Calu3 (cell line): ENCODE measurements at places on chromosomes 4 and X. TPM values are rescaled to one million over a fixed set of nuclear protein-coding genes. Genes with fewer than 3 reads are reported as not detected.

- H3K4me1 ChIP-seq: peaks cover 6% of the 10 kb centered on the region
- no peak overlapping the region for H3K4me3 ChIP-seq
- H3K27me3 ChIP-seq: peaks cover 12% of the 10 kb centered on the region
- H3K36me3 ChIP-seq: no peaks in the 10 kb centered on the region
- DNase-seq: peak; percentile 37
These were observed 33.0 kb downstream of the CCNG2 start for GRCh38 chr4:77190053-77190452.

DNA sequence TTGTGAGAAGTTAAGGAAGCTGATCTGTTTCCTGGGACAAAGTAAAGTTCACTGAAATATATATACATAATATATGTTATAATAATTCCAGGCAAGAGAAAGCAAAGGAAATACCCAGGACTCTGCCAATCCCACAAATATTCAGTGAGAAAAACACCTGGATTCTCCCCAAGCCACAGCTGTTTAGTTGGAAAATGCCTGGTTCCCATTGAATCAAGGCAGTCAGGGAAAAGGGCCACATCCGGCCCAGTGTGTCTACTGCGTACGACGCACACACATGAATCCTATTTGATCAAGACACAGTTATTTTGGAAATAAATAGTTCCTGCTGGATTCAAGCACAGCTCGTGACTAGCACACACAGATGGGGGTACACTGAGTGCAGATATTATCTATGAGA is 6.3 kb upstream of the DCHS2 start:
- H3K4me1 ChIP-seq: no peaks in the 10 kb centered on the region
- H3K27me3 ChIP-seq: peaks cover 12% of the 10 kb centered on the region
- no peak overlapping the region for H3K27ac ChIP-seq
- no peak overlapping the region for H3K4me3 ChIP-seq
- no peaks in the 10 kb centered on the region for H3K36me3 ChIP-seq
- DNase-seq: no peak

Gene CPE
- total RNA-seq: 4.1 and 4.7 TPM in 2 replicates

DNA sequence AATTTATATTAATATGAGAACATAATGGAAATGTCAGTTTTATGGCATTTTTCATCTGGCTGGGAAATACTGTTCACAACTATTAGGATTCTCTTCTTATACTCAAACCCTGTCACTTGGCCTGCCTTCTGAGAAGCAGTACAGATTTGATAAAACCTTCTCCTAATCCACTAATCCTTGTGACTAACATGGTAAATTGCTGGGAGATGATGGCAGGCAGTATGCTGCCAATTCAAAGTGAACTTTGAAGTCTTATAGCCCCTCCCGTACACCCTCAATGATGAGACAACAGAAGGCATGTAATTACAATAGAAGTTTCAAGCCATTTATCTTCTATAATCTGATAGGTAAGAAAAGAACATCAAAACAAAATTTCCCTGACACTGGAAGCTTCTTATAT is 36.9 kb downstream of the PAQR3 start:
- H3K4me3 ChIP-seq: no peak overlapping the region
- DNase-seq: no peak
- H3K27ac ChIP-seq: no peak overlapping the region
- no peaks in the 10 kb centered on the region for H3K36me3 ChIP-seq

Gene GPR143
- 8.3 and 8.8 TPM in 2 replicates for total RNA-seq

- peak overlapping the region; percentile 66 for H3K27ac ChIP-seq
- no peak for DNase-seq
- peaks cover 49% of the 10 kb centered on the region for H3K36me3 ChIP-seq
- H3K4me1 ChIP-seq: peaks cover 14% of the 10 kb centered on the region
- no peaks in the 10 kb centered on the region for H3K27me3 ChIP-seq
- no peak overlapping the region for H3K4me3 ChIP-seq
These were observed 24.8 kb downstream of the KLF3 start for GRCh38 chr4:38688676-38689355.

Gene UNC5C
- total RNA-seq: not detected in 2 replicates

DNA sequence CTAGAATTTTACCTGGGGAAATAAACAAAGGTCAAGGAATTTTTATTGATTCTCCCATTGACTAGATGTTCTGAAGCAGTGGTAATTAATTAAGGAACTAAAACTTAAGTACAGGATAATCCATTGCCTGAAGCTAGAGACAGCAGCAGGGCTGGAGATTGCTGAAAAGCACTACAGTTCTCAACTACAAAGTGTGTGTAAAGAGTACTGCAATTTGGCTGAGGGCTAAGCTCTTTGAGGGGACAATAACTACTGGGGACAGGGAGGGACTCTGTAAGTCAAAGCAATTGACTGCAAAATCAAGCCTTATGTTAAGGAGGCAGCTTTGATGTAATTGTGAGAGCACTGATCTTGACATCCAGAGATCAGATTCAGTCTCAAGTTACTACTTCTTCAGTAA is 260.4 kb downstream of the GALNTL6 start:
- H3K27me3 ChIP-seq: no peaks in the 10 kb centered on the region
- DNase-seq: no peak
- H3K4me3 ChIP-seq: no peak overlapping the region
- H3K4me1 ChIP-seq: no peaks in the 10 kb centered on the region

- DNase-seq: peak; percentile 36
- peaks cover 22% of the 10 kb centered on the region for H3K27me3 ChIP-seq
- peak overlapping the region; percentile 73 for H3K4me3 ChIP-seq
- H3K4me1 ChIP-seq: no peaks in the 10 kb centered on the region
These were observed 465 bp downstream of the HAUS7 start for GRCh38 chrX:153469811-153470410.

DNA sequence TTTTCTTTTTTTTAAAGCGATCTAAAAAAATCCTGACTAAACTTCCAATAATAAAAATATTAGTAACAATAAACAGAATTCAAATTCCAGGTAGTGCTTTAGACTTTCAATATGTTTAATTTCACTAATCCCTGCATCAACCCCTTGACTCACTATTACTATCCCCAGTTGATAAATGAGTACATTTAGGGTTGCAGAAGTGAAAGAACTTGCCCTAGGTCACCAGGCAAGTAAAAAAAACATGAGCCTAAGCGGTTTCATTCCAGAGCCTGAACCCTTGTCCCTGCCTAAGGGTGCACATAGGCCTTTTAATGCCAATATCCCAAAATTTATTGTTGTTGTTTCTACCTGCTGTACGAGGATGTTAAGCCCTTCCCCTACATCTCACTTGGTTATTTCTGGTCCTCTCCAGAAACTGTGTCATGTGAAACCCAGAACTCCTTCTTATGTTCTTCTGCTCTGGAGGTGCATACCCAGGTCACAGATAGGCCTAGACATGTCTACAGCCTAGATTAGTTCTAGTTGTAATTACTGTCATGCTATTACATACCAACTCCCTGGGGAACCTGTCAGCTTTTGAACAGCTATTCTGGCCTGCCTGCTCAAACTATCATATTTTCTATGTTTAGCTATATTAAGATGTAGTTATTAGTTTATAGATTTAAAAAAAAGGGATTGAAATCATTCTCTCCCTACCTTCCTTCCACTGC is 244.5 kb upstream of the PITX2 start:
- H3K36me3 ChIP-seq: no peaks in the 10 kb centered on the region
- no peak for DNase-seq
- no peak overlapping the region for H3K27ac ChIP-seq
- H3K27me3 ChIP-seq: no peaks in the 10 kb centered on the region

DNA sequence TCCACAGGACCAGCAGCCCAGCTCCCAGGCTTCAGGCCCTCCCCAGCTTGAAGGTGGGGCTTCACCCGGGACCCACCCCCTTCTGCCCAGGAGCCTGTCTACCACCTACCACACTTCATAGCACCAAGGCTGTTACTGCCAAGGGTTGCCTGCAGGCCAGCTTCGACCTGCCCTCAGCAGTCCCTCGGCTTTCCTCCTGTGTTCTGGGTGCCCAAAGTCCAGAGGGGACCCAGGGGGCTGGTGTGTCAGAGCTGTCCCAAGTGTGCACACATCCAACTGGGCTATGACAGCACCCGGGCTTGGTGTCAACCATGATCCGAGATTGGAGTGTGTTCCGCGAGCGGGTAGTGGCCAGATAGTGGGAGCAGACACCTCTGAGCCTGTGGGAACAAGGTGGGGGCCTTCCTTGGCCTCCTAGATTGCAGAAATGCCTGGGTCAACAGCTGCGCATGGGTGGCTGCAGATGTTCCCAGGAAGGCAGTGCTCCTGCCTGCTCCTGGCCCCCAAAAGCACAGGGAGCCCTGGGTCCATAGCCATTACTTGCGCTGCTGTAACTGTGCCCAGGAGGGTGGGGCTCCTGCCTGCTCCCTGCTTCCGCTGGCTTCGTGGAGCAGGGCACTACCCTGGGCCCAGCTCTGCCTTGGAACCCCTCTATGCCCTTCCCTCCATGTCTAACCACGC is 16.8 kb downstream of the SULT1B1 start:
- no peak for DNase-seq
- no peaks in the 10 kb centered on the region for H3K27me3 ChIP-seq
- H3K36me3 ChIP-seq: no peaks in the 10 kb centered on the region
- H3K4me1 ChIP-seq: peaks cover 11% of the 10 kb centered on the region
- no peak overlapping the region for H3K4me3 ChIP-seq
- H3K27ac ChIP-seq: no peak overlapping the region

- H3K36me3 ChIP-seq: no peaks in the 10 kb centered on the region
- no peak overlapping the region for H3K27ac ChIP-seq
- DNase-seq: no peak
- H3K27me3 ChIP-seq: no peaks in the 10 kb centered on the region
- H3K4me1 ChIP-seq: no peaks in the 10 kb centered on the region
These were observed 631.7 kb downstream of the SMARCA1 start for GRCh38 chrX:128891554-128891953.

Gene HTRA3
- not detected in 2 replicates for total RNA-seq

GRCh38 chrX:124954402-124954801 is 365.3 kb upstream of the TEX13C start:
- DNase-seq: no peak
- H3K4me1 ChIP-seq: no peaks in the 10 kb centered on the region
- H3K27ac ChIP-seq: no peak overlapping the region
- H3K27me3 ChIP-seq: no peaks in the 10 kb centered on the region
- H3K36me3 ChIP-seq: no peaks in the 10 kb centered on the region
- H3K4me3 ChIP-seq: no peak overlapping the region

Gene TCEAL5
- total RNA-seq: not detected in 2 replicates

Gene SGMS2
- total RNA-seq: 67.2 and 74.7 TPM in 2 replicates

GRCh38 chrX:148871422-148872160 is 371.2 kb downstream of the AFF2 start:
- no peak overlapping the region for H3K27ac ChIP-seq
- no peaks in the 10 kb centered on the region for H3K4me1 ChIP-seq
- no peaks in the 10 kb centered on the region for H3K27me3 ChIP-seq
- H3K4me3 ChIP-seq: no peak overlapping the region
- no peaks in the 10 kb centered on the region for H3K36me3 ChIP-seq
- DNase-seq: no peak

DNA sequence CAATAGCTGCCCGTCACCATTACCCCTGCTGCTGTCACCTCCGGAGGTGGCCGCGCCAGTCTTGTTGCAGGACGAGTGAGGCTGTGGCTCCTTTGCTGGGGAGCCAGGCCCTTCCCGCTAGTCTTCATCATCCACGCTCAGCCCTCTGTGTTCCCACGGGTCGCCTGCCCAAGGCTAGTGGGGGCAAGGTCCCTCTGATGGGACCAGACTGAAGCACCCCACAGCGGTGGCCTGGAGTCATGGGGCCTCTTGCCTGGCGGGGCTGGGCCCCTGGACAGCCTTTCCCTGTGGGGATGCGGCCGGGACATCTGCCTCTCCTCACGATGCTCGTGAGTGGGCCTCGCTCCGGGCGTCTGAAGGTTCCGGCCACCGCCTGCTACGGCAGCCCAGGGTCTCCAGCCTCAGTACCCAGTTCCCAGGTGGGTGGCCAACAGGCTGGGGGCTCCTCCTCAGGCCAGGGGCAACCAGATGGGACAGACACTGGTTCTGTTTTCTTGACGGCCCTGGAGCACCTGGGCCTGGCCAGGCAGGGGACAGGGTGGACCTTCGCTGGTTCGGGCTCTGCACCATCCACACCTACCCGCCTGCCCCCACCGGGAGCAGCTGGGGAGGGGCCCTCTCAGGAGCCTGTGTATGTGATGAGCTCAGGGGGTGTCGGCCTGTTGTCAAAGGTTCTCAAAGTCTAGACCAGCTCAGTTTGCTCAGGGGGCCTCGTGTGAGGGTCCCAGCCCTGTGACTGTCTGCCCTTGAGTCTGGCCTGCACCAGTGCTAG is 32.3 kb downstream of the DOK7 start:
- no peaks in the 10 kb centered on the region for H3K27me3 ChIP-seq
- H3K36me3 ChIP-seq: peaks cover 13% of the 10 kb centered on the region
- H3K4me3 ChIP-seq: no peak overlapping the region
- no peaks in the 10 kb centered on the region for H3K4me1 ChIP-seq

DNA sequence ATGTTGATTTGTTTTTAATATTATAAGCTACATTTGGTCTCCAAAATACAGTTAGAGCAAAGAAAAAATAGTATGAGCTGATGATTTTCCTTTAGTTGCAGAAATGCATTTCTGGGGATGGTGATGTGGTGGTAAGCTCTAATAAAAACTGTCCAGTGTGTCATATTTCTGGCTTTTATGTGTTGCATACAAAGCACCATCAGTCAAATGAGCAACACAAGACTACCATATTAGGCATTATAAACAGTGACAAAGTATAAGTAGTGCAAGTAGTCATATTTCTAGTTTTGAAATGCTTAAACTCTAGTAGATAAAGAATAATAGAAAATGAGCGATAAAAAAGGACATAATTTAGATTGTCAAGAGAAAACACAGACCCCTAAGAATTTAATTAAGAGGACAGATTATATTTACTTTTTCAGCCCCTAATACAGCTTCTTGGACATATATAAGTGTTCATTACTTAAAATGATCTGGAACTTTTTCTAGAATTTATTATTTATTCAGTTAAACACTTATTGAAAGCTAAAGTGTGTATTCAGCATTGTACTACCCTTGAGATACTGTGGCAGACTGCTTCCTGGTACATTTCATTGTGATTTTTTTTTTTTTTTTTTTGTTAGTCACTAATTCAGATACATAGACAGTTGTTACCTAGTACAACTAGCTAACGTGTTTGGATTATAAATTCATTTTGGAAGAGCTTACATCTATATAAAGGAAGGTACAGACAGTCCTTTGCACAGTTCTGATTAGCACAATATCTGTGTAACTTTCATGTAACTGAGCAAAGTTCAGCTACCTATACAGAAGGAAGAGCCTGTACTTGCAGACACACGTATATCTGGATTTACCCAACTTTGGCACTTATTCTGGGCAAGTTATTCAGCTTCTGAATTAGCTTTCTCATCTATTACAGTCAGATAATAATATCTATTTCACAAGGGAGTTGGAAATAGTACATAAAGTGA is 22.3 kb downstream of the RAP1GDS1 start:
- no peak overlapping the region for H3K4me3 ChIP-seq
- DNase-seq: no peak
- no peaks in the 10 kb centered on the region for H3K27me3 ChIP-seq
- peaks cover 8% of the 10 kb centered on the region for H3K4me1 ChIP-seq

- H3K4me3 ChIP-seq: no peak overlapping the region
- no peak overlapping the region for H3K27ac ChIP-seq
- H3K27me3 ChIP-seq: no peaks in the 10 kb centered on the region
- DNase-seq: no peak
- H3K4me1 ChIP-seq: peaks cover 3% of the 10 kb centered on the region
- H3K36me3 ChIP-seq: no peaks in the 10 kb centered on the region
These were observed 40.7 kb upstream of the DDX3X start for GRCh38 chrX:41293269-41293668.

Gene PABPC1L2B
- not detected in 2 replicates for total RNA-seq

Gene ANXA10
- 43.2 and 58.3 TPM in 2 replicates for total RNA-seq

- no peaks in the 10 kb centered on the region for H3K27me3 ChIP-seq
- no peak for DNase-seq
- H3K36me3 ChIP-seq: no peaks in the 10 kb centered on the region
- no peak overlapping the region for H3K4me3 ChIP-seq
- no peak overlapping the region for H3K27ac ChIP-seq
These were observed 89.3 kb downstream of the APBB2 start for GRCh38 chr4:41124916-41125548.

- H3K27ac ChIP-seq: no peak overlapping the region
- no peak overlapping the region for H3K4me3 ChIP-seq
- peaks cover 10% of the 10 kb centered on the region for H3K36me3 ChIP-seq
- no peaks in the 10 kb centered on the region for H3K4me1 ChIP-seq
These were observed 90.0 kb downstream of the GATB start for GRCh38 chr4:151670843-151671242.

Gene WNK3
- not detected in 2 replicates for total RNA-seq
